Stimulated activated CD8-positive, alpha-beta memory T cell treated with anti-CD3 and anti-CD28 coated beads, Interleukin-4, amount 100 ng/mL, for 4 hours (primary cell): ENCODE measurements at places on chromosomes 3 and 15.

DNA sequence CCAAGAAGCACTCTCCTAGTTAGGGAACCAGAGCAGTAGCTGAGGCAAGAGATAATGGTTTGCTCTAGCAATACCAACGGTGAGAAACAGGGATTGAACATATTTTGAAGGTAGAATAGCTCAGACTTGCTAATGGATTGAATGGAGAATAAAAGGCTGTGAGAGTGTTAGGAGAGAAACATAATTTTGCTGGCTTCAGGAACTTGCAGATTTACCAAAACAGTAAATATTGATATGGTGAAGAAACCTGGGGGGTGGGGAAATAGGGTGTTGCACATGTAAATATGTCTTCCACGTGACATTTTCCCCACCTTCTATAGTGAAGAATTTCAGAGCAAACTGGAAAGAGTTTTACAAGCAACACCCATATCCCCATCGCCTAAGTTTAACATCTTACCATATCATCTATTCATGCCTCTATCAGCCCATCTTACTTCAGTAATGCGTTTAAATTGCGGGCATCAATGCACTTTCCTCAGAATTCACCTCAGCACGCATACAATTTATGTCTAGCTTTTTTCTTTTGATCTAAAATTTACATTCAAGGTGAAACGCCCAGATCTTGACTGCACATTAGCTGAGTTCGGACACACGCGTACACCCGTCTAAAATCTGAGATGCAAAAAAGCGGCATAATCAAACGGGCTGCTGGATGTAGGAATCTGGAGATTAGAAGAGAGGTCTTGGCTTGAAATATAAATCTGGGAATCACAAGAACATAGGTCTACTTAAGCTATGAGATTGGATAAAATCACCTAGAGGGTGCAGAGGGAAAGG, 891 bp upstream of the NR1D2 start:
- DNase-seq = no peak

GRCh38 chr15:99114511-99115299, 9.8 kb downstream of the SYNM start:
- DNase-seq = no peak

GRCh38 chr3:106683953-106684620, 693.2 kb upstream of the CCDC54 start:
- DNase-seq = no peak

DNA sequence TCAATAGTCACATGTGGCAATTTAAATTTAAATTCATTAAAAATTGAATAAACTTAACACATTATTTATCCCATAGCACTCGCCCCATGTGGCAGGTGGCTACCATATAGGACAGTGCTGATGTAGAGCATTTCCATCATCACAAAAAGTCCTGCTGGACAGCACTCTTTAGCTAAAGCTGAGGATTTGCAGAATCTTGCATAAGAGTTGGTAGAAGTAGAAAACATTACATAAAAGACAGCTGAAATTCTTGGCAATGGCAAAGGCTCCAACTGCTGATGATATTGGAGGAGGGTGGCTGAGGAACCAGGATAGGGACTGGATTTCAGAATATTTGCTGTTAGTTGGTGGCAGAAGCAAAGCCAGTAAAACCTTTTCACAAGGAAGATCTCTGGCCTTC, 230.7 kb upstream of the SATB1 start:
- no peak for DNase-seq
